ENCODE measurements at places on chromosomes 4 and X. TPM values are rescaled to one million over a fixed set of nuclear protein-coding genes. Genes with fewer than 3 reads are reported as not detected.

DNA sequence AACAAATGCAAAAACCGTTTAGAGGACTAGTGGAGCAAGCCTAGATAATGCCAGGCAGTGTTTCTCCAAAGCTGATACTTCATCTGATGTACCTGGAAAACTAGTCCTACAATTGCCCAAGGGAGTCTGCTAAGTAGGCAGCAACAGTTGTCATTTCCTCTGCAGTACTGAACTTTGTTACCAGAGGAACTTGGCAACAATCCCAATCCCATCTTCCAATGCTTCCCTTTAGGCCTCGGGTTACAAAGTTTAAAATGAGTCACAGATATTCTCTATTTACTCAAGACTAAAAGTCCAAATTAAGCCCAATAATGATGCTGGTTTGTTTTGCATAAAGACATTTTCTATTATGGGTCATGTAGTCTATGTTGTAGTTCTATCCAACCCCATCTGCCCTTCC lies 120.0 kb upstream of the GLRA2 start:
- DNase-seq, result no peak

DNA sequence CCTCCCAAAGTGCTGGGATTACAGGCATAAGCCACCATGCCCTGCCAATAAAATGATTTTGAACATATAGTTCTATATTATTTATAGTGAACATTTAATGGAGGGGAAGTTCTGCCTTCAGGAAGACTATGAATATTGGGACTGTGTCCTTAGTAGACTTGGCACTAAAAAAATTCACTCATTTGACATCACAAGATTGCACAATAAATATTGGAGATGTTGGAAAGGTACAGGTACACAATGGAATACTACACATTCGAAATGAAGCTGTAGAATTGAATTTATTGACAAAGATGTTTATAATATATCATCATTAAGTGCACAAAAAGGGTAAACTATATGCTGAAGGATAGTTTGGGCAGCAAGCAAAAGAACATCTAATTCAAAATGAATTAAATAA lies 13.0 kb upstream of the TMPRSS11E start:
- no peak for DNase-seq

DNA sequence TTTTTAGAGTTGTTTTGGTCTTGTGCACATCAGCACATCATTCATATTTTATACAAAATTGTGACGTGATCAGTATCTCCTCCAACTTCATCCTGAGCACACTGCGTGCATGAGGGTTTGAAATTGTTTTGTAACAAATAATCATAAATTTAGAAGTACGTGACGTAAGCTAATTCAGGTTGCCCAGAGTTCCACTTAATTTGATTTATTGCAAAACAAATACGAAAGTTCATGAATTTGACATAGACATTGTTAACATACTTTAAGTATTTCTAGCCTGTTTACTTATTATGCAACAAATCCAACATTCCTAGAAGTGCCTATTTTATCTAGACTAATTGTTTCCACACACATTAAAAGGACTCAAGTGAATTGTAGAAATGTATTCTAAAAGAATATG lies 48.3 kb downstream of the MAP7D3 start:
- no peak for DNase-seq

Gene PCYT1B
- total RNA-seq, result under 0.01 TPM

- no peak for DNase-seq
These were observed 185.7 kb upstream of the NWD2 start for GRCh38 chr4:37058826-37059225.

DNA sequence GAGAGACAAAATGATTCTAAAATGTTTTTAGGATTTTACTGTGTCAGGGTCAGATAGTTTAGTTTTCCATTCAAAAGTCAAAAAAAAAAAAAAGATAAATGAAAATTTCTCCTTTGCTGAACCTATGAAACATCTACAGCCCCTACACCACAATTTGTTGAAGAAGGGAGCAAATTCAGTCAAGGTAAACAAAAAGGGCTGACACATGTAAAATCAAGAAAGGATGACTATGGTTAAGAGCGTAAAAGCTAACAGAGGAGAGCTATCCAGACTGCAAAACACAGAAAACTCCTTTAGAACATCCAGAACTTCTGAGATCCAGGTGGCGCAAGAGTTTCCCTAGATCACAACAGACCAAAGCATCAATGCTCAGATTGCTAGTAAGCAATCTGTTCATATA lies 72.2 kb downstream of the RAB28 start:
- no peak for DNase-seq

DNA sequence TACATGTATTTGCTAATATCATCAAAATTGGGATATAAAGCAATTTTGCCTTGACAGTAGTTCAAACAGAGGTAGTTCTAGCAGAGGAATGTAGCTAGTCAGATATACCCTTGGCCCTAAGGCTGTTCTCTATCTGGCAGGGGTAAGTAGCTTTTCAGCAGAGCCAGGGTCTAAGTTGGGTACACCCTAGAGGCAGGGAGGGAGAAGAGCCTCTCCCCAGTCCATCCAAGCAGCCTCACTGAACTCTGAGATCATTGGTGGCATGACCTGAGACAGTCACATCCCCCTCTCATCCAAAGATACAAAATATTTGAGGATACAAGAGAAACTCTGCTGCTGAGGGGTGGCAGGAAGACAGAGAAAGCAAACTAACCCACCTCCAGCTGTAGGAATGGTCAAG lies 343.7 kb downstream of the DHX15 start:
- DNase-seq, result no peak

- DNase-seq, result no peak
These were observed 111.9 kb upstream of the GALNT7 start for GRCh38 chr4:173056710-173057109.

GRCh38 chrX:49850028-49850427 lies 20.9 kb downstream of the PAGE4 start:
- no peak for DNase-seq

Gene VSIG4
- 311 TPM for total RNA-seq

DNA sequence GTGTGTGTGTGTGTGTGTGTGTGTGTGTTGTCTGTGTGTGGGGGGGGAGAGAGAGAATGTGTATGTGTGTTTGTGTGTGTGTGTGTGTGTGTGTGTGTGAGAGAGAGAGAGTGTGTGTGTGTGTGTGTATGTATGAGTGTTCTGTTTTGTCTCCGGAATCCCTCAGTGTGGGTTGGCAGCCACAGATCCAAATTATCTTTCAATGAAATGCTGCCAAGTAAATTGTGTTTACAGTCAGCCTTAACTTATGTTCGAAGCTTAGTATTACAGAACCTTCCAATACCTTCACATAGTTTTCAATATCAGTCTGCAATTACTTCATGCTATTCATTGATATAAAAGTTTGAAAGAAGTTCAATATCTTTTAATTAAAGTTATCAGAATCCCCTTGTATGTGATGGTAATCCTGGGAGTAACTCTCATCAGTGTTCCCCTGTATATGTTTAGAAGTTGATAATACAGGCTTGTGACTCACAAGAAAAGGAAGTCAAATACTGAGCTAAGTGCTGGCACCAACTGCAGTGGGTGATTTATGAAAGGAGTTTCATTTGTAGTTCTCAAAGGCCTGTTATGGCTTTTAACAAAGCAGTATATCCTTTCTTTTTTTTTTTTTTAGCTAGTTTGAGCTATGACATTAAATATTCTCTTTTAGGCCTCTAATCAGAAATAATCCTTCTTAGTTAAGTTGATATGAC lies 51.6 kb upstream of the HTR2C start:
- DNase-seq, result no peak

- DNase-seq, result no peak
These were observed 20.1 kb downstream of the TNIP3 start for GRCh38 chr4:121144021-121144420.

All from thoracic aorta (tissue), 2 donors.